ENCODE measurements at places on chromosomes 6 and 20.

DNA sequence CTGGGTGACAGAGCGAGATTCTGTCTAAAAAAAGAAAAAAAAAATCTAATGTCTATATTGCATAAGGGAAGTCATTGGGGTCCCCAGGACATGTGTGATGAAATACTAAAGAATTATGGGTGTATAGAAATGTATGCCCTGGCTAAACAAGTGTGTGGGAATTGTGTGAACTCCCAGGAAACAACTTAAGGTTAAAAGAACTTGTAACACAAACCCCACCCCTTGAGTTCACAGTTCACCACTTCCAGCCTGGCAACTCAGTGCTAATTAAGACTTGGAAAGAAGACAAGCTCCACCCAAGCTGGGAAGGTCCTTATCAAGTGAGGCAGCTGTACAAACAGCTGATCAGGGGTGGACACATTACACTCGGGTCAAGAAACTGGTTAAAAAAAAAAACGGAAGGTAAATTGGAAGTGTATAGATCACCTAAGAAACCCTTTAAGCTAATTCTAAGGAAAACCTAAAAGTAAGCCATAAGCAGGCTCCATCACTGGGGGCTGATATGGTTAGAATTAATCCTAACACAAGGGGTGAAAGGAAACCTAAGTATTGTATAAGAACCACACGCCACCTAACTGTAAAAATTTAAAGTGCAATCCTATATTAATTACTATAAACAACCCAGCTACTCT, 25.2 kb downstream of the HLA-A start:
- peak; percentile 88 for DNase-seq

GRCh38 chr6:169780571-169781091, 29.2 kb downstream of the ERMARD start:
- no peak for DNase-seq

DNA sequence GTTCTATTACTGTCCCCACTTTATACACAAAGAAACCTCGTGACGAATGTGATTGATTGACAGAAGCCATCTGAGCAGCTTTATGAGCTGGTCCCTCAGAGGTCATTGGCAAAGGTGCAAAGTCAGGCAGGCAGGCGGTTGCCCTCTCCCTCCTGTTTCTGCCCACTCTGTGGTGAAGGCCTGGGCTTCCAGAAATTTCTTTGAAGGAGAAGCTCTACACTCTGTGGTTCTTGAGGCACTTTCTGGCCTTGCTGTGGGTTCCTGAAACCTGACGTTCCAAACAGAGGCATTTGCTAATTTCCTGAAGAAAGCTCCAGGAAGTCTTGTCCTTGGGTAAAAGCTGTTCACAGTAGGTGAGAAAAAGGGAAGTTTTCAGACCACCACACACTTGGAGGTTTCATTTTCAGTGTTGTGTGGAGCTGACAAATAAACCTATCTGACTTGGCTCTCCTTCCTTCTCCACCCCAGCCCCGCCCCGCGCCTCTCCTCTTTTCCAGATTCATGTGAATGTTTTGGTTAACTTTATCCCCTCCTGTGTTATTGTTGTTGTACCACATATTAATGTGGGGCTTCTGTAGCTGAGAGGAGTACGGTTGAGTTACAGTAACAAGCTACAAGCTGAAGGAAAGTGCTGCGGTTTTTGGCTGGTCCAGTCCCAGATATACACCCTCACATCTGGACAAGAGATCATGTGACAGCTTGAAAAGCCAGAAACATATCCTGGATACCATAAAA, 274.1 kb downstream of the CLIC5 start:
- no peak for DNase-seq

DNA sequence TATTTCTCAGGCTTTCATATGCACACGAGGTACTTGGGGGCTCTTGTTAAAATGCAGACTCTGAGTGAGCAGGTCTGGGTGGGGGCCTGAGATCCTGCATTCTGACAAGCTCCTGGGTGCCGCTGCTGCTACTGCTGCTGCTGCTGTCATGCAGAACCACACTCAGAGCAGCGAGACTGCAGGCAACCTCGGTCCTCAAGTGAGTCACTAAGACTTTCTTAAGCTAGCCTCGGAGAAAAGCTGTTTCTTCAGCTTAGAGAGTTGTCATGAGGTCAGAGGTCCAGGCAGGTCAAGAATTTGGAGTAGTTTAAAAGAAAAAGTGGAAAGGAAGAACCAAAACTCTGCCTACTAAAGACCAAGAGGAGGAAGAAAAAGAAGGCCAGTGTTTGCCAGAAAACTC, 92.9 kb downstream of the SPTLC3 start:
- no peak for DNase-seq

GRCh38 chr20:60465993-60466686, 507.9 kb downstream of the CDH26 start:
- no peak for DNase-seq

DNA sequence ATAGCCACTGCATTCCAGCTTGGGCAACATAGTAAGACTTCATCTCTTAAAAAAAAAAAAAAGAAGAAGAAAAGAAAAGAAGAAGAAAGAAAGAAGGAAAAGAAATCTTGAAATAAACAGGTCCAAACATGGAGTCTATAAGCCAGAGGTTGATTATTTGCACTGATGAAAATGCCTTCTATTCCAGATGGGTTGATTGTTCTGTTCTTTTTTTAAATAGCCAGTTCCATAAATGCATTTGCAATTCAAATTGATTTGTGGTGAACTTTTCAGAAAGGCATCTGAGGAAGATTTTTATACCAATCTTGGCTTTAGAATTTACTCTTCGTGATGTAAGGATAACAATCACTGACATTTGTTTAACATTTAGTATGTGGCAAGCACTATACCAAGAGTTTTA, 243.8 kb upstream of the PLN start:
- DNase-seq = no peak

DNA sequence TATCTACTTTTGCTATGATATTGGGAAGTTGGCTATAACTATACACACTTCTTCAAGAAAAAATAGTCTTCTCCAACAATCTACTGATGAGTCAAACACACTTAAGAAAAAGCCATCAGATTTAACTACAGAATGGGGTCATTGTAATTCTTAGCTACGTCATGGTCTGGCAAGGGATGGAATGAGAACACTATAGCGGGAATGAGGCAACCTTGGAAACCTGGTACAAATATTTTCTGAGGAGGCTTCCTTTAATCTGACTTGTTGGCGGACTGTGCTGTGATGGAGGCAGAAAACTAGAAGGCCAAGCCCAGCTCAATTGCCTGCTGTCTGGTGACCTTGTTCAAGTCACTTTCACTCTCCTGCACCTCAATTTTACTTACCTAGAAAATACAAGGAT, 586.8 kb upstream of the JAG1 start:
- DNase-seq = no peak

GRCh38 chr6:159852877-159853276, 37.9 kb upstream of the MAS1 start:
- DNase-seq = peak; percentile 12

GRCh38 chr6:156434795-156435190, 342.4 kb upstream of the ARID1B start:
- DNase-seq = peak; percentile 37

GRCh38 chr20:32490942-32491763, 94.0 kb downstream of the NOL4L start:
- peak; percentile 28 for DNase-seq

DNA sequence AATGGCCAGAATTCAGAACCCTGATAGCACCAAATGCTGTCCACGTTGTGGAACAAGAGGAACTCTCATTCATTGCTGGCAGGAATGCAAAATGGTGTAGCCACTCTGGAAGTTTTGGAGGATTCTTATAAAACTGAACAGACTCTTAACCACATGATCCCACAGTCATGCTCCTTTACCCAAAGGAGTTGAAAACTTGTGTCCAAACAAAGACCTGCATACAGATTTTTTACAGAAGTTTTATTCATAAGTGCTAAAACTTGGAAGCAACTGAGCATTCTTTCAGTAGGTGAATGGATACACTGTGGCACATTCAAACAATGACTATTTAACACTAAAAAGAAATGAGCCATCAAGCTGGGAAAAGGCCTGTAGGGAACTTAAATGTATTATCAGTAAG, 32.5 kb downstream of the PREP start:
- no peak for DNase-seq

DNA sequence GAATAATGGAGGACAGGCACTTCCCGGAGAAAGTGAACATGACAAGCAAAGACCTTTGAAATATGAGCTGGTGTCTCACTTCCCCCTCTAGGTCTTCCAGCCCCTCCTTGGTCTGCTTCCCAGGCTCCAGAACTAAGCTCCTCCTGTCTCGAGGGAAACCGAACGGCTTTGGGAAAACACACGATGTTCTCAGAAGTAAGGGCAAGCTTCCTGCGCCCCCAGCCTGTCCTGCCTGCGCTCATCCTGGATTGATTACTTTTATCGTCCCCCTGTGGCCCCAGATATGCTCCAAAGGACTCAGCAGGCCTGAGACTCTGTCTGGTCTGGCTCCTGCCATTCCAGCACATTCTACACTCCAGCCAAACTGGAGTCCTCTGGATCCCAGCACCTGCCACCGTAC, 83.4 kb downstream of the ZNF217 start:
- DNase-seq = no peak

- DNase-seq = no peak
Observed at GRCh38 chr20:24633521-24633920, 164.1 kb downstream of the SYNDIG1 start.

GRCh38 chr6:85006362-85006761, 242.0 kb upstream of the TBX18 start:
- DNase-seq = no peak

- DNase-seq = no peak
Observed at GRCh38 chr20:59696476-59696875, 92.1 kb downstream of the PHACTR3 start.

- DNase-seq = no peak
Observed at GRCh38 chr6:106513808-106514582, 115.3 kb downstream of the RTN4IP1 start.

DNA sequence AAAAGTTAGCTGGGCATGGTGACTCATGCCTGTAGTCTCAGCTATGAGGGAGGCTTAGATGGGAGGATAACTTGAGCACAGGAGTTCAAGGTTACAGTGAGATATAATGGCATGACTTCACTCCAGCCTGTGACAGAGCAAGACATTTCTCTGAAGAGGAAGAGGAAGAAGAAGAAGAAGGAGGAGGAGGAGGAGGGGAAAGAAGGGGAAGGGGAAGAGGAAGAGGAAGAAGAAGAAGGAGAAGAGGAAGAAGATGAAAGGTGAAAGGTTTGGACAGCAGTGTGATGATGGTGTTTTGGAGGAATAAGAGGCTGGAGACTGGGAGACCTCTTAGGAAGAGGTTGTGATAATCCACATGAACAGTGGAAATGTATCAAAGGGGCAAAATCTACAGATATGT, 410.7 kb upstream of the JAG1 start:
- no peak for DNase-seq

DNA sequence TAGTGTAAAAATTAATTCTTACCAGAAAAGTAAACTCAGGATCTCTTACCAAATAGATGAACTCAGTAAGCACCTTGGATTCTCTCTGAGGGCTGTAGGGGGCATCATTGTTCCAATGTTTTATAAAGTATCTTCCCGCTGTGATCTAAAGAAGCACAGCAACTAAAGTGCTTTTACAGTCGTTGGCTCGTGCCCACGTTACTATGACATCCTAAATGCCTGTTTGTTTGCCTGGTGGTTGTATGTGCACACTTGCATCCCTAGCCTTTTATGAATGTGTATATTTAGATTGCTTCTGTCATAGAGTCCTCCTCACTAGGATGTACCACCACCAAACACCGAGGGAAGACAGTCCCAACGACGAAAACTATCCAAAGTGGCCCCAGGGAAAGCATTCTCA, 34.5 kb downstream of the SLX4IP start:
- peak; percentile 93 for DNase-seq

- no peak for DNase-seq
Observed at GRCh38 chr6:148578489-148578814, 168.4 kb upstream of the UST start.

DNA sequence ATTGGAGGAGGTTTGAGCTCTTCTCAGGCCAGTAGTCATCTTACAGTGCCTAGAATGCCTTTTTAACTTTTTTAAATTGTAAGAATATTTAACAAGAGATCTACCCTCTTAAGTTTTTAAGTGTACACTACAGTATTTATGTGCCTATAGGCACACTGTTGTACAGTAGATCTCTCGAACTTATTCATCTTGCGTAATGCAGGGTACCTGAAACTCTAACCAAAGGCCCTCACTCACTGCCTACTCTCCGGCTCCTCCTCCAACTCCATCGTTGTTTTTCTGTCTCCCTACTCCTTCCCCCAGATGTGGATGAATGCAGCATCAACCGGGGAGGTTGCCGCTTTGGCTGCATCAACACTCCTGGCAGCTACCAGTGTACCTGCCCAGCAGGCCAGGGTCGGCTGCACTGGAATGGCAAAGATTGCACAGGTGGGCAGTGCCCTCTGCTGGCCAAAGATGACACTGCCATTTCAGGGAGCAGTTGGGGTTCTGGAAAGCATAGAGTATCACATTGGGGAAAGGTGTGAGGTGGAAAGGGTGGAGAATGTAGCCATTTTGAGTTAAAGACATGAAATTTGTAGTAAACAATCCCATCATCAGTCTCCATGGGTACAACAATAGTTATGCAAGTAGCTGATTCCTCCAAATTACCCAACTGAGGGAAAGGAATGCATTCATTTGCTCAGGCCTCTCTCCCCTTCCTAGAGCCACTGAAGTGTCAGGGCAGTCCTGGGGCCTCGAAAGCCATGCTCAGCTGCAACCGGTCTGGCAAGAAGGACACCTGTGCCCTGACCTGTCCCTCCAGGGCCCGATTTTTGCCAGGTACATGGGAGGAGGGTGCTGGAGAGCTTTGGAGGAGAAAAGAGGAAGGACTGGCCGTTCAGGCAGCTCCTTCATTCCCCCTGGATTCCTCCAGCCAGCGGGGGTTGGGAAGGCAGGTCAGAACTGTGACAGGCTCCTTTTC, 18.4 kb upstream of the ZNF76 start:
- DNase-seq = peak; percentile 63

DNA sequence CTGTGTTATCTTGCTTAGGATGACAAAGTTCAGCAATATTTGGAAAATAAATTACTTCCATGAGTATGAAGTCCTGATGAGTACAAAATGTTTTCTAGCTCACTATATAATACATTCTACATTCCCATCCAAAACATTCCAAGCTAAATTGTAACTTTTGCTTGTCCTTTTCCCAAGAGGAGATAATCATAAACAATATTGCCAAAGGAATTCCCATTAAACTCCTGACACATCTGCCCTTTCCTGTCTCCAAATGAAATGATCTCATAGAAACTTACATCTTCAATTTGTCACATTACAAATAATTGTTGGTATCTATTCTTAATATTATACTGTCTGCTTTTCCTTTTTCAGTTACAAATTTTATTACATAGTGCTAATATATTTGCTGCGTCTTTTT, 20.4 kb upstream of the SENP6 start:
- no peak for DNase-seq
